ENCODE measurements at places on chromosomes 2 and 18.

DNA sequence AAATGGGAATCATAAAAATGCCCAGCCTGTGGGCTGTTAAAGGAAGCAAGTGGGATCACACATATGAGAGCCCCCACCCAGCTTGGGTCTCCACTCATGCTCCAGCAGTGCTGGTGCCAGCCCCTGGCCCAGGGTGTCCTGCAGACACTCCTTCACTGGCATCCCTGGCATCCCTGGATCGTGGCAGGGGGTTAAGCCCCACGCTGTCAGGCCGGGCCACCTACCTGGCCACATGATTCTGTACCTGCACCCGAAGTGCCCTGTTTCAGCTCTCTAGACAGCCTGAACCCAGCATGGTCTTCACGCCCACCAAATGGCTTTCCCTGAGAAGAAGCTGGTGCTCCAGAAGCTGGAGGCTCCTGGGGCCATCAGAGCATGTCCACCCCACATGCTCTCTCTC, 137.4 kb downstream of the INHBB start:
- DNase-seq, result no peak

- no peak for DNase-seq
Measured at GRCh38 chr2:72156872-72157271, 9.2 kb upstream of the CYP26B1 start.

DNA sequence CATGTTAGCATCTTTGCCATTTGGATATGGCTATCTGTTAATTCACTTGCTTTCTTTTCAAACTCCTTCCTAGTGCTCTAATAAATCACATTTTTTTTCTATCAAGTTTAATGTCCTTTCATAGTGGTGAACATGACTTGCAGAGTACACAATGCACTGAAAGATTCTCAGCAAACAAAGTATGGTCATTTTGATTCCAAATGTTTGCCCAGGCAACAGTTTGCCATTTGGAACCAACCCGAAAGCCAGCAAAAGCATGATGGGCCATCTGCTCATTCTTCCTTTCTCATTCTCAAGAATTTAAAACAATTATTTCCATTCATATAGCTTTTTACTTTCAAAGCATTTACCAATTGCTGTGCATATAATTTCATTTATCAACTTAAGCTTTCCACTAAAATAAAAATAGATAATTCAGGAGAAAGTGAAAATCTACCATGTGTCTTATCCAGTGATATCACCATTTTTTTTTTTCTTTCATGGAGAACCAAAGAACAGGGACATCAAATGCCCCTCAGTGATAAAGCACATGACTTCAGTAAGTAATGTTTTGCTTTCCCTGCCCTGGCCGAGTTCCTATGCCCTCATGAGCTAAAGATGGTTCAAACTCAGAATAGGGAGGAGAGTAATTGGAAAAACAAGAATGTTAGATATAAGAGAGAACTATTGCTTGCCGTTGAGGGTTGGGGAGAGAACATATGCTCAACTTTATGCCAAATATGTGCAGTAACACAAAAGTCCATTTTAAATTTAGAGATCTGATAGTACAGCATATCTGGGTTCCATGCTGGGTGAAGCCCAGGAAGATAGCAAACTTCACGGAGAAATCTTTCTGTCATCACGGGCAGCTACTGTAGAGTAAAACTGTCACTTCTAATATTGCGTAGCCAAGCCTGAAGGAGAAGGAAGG, 62.1 kb downstream of the HNMT start:
- no peak for DNase-seq

DNA sequence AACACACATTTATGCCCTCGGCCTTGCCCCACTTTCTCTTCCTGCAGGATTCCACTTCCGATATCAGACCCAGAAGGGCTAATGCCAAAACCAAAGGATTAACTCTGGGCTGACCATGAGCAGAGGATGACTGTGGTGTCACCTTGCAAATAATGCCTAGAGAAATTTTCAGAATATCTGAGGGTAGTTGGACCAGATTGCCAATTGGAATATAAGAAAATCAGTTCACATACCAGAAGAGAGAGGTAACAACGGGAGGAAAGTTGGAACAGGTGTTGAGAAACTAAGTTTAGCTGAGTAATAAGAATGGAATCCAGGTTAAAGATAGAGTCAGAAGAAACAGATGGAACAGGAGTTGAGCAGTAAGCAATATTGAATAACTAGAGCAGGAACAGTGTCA, 232.7 kb upstream of the UBE2E3 start:
- DNase-seq, result no peak

- no peak for DNase-seq
Measured at GRCh38 chr2:112242384-112242783, 12.5 kb downstream of the ZC3H8 start.

- no peak for DNase-seq
Measured at GRCh38 chr2:71974846-71975245, 172.8 kb downstream of the CYP26B1 start.

- no peak for DNase-seq
Measured at GRCh38 chr2:15762449-15762848, 170.8 kb downstream of the DDX1 start.

DNA sequence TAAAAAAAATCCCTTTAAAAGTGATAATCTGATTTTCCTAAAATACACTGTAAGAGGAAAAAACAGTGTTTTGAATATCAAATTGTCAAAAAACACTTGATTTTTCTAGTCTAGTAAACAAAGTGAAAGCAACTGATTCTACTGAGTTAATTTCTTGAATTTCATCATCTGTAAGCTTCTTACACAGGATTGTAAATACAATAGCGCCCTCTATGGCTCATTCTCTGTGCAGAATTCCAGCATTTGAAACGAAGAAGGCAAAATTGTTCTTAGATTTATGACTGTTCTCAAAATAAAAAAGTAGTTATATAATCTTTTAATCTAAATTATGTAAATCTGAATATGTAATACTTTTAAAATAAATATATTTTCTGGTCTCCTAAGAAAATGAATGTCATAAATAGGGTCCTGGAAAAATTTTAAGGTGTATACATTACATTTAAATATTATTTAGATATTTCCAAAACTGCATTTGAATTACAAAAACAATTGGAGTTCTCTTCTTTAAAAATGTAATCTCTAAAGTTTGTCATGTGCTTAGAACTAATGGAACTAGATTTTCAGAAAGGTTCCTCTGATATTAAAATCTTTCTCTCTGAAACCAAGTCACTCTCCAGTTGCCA, 176.9 kb upstream of the MC4R start:
- peak; percentile 88 for DNase-seq

DNA sequence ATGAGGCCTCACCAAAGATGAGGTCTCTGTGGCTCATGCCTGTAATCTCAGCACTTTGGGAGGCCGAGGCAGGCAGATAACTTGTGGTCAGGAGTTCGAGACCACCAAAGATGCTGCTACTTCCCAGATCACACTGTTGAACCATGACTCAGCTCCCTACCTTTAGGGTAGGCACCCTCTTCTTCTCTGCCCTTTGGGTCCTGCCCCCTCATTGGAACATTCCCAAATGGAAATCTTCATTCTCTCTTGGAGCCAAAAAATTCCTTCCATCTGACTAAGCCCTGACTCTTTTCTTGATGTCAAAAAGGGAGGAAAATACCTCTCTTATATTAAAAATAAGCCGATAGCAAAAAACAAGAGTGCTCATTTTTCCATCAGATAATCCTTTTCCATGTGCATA, 183.5 kb downstream of the PAX3 start:
- DNase-seq, result no peak

DNA sequence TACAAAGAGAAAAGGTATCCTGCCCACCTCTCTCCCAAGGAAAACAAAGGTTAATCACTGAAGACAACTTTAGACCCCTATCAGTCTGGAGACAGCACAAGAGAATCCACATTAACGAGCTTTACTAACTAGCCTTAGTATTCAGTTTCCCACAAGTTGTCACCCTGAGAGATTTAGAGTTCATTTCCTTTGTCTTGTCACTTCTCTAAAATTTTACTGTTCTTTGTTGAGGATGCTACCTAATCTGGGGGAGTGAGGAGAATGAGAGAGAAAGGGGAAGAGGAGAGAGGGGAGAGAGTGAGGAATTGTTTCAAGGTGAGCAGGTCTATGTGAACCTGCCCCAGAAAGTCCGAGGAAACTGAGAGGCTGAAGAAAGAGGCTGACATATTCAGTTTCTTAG, 28.4 kb downstream of the C2orf76 start:
- DNase-seq, result no peak

DNA sequence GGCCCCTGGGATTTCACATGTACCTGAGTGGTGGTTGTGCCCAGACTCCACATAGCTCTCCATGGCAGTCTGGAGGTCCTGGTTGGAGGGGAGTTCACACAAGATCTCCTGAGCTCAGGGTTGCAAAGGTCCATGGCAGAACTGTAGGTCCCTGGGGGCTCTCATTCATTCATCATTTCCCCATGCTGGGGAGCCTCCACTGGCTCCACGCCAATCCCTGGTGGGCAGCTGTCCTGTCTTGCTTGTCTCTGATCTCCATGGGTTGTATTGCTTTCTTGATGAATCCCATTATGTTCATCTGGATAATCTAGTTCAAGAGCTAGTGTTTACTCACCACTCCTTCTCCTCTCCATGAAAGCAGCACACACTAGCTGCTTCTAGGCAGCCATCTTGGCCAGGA, 42.4 kb downstream of the ZSWIM2 start:
- no peak for DNase-seq

DNA sequence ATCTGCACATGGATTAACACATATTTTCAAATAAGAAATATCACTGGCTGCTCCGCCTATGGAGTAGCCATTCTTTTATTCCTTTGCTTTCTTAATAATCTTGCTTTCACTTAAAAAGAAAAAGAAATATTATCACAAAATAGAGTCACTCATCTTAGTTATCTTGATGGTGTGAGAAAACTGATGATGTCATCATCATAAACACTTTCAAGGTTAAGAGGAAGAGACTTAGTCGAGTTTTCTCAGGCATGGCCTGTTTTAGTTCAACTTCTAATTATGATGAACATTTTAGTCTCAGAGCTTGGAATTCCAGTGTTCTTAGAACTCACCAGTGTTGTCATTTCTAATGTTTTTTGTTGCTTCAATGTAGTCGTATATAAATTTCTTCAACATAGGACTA, 506.1 kb downstream of the PTPRM start:
- DNase-seq, result no peak

GRCh38 chr2:76427452-76427851, 716.7 kb upstream of the GCFC2 start:
- DNase-seq, result no peak

GRCh38 chr2:99700482-99701398, 210.9 kb upstream of the REV1 start:
- no peak for DNase-seq

DNA sequence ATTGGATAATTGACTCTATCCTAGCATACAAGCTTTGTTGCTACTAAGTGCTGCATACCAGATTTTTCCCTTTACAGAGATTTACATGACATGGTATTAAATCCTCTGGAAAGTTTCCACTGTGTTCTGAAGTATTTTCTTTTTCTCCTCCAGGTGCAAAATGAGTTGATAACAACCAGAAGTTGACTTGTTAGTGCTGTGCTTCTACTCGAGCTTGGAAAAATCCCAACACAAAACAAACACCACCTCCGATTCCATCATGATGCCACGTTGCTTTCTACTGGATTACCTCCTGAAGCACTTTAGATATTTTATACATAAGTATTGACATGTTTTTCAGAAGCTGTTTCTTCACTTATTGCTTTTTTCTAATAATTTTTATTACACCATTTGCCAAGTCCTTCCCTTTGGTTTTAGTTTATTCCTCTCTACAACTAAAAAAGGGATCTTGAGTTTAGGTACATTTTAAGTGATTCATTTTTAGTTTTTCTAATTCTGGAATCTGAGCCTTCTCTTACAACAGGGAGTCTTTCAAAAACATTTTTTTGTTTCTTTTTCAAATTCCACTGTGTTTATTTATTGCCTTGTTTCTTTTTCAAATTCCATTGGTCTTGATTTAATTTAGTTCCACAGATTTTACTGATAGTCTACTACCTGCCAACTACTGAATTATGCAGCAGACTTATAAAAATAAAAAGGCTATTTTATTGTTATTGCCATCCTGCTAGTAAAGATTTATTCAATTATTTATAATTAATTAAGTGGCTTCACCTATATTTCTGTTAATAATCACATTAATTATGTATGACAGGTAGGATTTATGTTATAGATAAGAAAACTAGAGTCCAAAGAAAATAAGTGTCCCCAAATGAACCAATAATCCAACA, 143.4 kb downstream of the PPP1R1C start:
- no peak for DNase-seq

GRCh38 chr2:147714582-147714981, 130.2 kb upstream of the ACVR2A start:
- no peak for DNase-seq

DNA sequence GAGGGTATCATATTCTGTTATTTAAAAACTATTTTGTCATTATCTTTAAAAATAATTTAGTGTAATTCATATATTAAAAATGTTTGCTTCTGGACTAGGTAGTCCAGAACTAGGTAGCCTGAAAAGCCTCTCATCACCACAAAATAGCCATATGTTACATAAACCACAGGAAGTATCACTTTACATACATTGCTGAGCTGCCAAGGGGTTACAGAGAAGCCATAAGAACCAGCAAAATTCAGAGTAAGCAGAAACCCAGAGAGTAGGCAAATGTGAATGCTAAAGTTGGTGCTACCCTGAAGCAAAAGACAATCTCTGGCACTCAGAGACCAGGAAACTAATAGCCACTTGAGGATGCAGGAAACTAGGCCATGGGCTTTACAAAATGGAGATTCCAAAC, 60.9 kb downstream of the LOXHD1 start:
- no peak for DNase-seq

DNA sequence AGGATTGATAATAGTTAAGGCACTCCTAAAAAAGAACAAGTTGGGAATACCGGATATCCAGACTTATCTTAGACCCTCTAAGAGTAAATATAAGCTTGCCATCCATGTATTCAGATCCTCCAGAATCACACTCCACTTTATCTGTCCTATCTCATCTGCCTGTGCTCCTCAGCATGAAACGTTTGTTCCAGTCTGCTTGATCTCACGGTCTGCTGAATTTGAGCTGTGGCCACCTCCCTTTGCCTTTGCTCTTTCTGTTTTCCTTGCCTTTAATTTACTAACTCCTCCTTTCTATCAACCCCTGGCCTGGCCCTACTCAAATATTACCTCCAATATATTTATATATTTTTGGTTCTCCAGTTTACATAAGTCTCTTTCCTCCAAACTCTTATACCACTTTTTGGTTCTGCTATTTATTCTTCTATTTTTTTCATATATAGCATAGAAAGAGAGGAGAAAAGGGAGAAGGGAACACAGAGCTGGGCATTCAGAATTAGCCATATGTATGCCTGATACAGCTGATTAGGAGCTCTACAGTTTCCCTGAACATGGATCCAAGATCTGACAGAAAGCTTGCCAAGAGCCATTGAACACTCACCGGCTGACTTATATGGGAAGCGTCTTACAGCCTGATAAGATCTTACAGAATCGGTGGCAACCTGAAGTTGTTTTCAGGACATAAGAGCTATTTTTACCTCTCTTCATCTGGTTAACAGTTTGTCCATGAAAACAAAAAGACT, 21.8 kb upstream of the DNAJC27 start:
- DNase-seq, result peak; percentile 25

DNA sequence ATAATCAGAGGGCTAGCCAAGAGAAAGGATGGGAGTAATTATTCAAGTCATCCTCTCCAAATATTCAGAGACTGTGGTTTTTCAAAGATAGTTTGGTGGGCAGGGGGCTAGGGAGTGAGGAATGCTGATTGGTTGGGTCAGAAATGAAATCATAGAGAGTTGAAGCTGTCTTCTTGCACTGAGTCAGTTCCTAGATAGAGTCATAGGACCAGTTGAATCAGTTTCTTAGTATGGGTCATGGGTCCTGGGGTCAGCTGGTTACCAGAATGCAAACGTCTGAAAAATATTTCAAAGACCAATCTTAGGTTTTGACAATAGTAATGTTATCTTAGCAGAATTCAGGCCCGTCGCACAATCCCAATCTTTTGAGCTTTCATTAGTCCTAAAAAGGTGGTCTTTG, 171.4 kb upstream of the SPATS2L start:
- no peak for DNase-seq
